ENCODE measurements at places on chromosomes 7 and 10.

DNA sequence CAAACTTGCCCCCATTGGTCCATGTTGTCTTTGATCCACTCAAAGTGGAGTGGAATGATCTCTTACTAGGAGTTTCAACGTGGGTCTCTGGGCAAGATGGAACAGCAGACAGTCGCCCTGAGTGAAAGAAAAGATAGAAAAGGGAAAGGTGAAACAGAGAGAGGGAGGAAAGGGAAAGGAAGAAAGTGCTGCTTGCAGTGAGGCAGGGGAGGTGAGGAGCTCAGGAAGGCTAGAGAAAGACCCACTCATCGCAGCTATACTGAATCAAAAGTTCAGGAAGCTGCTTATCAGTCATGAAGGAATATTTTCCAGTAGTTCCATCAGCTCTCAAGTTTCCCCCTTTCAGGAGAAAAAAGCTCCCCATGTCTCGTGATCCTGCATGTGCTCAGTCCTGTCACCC, 86.9 kb downstream of the ZNF467 start:
- H3K4me1 ChIP-seq, result no peaks in the 10 kb centered on the region
- H3K27me3 ChIP-seq, result peaks cover 18% of the 10 kb centered on the region
- no peak overlapping the region for H3K4me3 ChIP-seq
- H3K27ac ChIP-seq, result no peak overlapping the region
- no peaks in the 10 kb centered on the region for H3K36me3 ChIP-seq

GRCh38 chr7:50270531-50271018, 33.9 kb upstream of the IKZF1 start:
- H3K4me1 ChIP-seq, result peaks cover 90% of the 10 kb centered on the region
- no peak for DNase-seq
- peaks cover 3% of the 10 kb centered on the region for H3K27me3 ChIP-seq
- H3K27ac ChIP-seq, result peak overlapping the region; percentile 95

DNA sequence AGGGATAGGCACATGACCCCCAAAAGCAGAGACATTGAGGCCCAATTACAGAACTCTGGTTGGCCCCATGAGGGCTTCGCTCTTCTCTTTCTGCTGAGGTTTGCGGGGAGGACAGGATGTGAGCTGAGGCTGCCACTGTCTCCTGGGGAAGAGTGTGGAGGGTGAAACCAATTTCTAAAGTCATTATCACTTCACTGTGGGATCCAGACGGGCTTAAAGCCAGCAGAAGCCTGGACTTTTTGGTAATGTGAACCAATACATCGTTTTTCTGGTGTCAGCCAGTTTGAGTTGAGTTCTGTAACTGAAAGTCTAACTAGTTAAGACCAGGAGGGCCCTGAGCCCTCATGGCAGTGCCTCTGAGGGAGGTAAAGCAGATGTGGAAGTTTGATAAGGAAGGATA, 163.0 kb downstream of the MYOF start:
- no peak overlapping the region for H3K4me3 ChIP-seq
- H3K4me1 ChIP-seq, result no peaks in the 10 kb centered on the region
- H3K27me3 ChIP-seq, result peaks cover 3% of the 10 kb centered on the region
- DNase-seq, result no peak

- H3K4me1 ChIP-seq, result no peaks in the 10 kb centered on the region
- H3K4me3 ChIP-seq, result no peak overlapping the region
- H3K36me3 ChIP-seq, result no peaks in the 10 kb centered on the region
- H3K27ac ChIP-seq, result no peak overlapping the region
- no peak for DNase-seq
- no peaks in the 10 kb centered on the region for H3K27me3 ChIP-seq
Observed at GRCh38 chr10:133116455-133116854, 28.7 kb downstream of the ADGRA1 start.

DNA sequence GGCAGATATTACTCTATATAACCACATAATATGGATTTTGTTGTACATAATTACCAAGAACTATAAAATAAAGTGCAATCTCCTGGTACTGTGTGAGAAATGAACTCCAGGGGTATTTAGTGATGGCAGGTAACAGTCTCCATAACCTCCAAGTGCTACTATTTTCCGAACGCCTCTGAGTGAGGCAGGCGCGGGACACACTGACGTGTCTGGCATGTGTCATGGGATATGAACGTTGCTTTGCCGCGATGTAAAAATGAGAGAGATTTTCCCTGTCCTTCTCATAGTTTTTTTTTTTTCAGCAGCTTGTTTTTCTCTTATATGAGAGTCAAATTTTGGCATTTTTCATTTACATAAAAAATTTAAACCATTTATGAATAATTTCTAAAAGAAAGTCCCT, 3.6 kb downstream of the ADARB2 start:
- no peaks in the 10 kb centered on the region for H3K4me1 ChIP-seq
- H3K4me3 ChIP-seq, result no peak overlapping the region
- no peak for DNase-seq
- no peak overlapping the region for H3K27ac ChIP-seq
- H3K27me3 ChIP-seq, result peaks cover 11% of the 10 kb centered on the region
- no peaks in the 10 kb centered on the region for H3K36me3 ChIP-seq

GRCh38 chr7:114785496-114785895, 136.4 kb upstream of the MDFIC start:
- no peak overlapping the region for H3K4me3 ChIP-seq
- H3K27me3 ChIP-seq, result peaks cover 3% of the 10 kb centered on the region

GRCh38 chr7:151251328-151251688, 2.8 kb upstream of the SMARCD3 start:
- H3K27ac ChIP-seq, result no peak overlapping the region
- H3K4me3 ChIP-seq, result peak overlapping the region; percentile 80
- H3K27me3 ChIP-seq, result peaks cover 12% of the 10 kb centered on the region

DNA sequence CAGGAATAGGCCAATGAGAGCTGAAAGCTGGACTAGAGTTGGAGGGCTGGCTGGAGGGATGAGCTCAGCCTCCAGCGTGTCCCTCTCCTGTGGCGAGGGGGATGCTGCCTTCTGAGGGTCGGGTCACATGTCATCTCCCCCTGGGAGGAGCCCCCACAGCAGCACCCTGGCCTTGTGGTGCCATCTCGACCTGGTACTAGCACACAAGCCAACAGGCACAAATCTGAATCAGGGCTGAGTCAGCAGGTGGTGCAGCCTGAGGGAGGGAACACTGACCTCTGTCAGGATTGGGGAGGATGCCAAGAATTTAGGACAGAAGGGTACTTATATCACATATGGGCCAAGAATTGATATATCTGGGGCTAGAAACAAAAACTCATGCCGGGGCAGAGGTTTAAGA, 280.4 kb downstream of the CELF2 start:
- DNase-seq, result no peak
- peaks cover 57% of the 10 kb centered on the region for H3K36me3 ChIP-seq
- H3K27ac ChIP-seq, result peak overlapping the region; percentile 85
- H3K4me3 ChIP-seq, result no peak overlapping the region

DNA sequence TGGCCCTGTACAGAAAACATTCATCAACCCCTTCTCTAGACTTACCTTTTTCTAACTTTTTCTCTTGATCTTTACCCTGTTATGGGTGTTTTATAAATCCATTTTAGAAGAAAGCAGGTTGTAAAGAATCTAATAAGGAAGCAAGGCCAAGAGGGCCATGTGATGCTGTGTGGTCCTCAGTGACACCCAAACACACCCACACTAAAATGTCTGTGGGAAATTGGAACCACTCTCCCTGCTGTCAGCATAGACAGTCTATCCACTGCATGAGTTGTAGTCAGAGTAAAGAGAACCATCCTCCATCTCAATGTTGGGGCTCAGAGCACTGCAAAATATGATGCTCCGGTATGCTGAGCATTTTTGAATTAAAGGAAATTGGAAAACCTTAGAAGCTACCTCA, 235.5 kb downstream of the SKIDA1 start:
- H3K4me1 ChIP-seq, result no peaks in the 10 kb centered on the region
- DNase-seq, result no peak
- no peaks in the 10 kb centered on the region for H3K27me3 ChIP-seq
- H3K27ac ChIP-seq, result no peak overlapping the region
- no peak overlapping the region for H3K4me3 ChIP-seq
- no peaks in the 10 kb centered on the region for H3K36me3 ChIP-seq

GRCh38 chr10:77405771-77406241, 231.8 kb downstream of the KCNMA1 start:
- no peak overlapping the region for H3K4me3 ChIP-seq
- no peaks in the 10 kb centered on the region for H3K36me3 ChIP-seq
- peaks cover 5% of the 10 kb centered on the region for H3K27me3 ChIP-seq

- DNase-seq, result no peak
- H3K27me3 ChIP-seq, result peaks cover 3% of the 10 kb centered on the region
- H3K4me3 ChIP-seq, result no peak overlapping the region
- peaks cover 10% of the 10 kb centered on the region for H3K36me3 ChIP-seq
- no peak overlapping the region for H3K27ac ChIP-seq
Observed at GRCh38 chr7:134459981-134460380, 1.1 kb upstream of the AKR1B1 start.

- H3K27ac ChIP-seq, result peak overlapping the region; percentile 2
- no peak for DNase-seq
- H3K4me3 ChIP-seq, result no peak overlapping the region
- no peaks in the 10 kb centered on the region for H3K36me3 ChIP-seq
Observed at GRCh38 chr7:105320896-105321295, 67.8 kb downstream of the SRPK2 start.

DNA sequence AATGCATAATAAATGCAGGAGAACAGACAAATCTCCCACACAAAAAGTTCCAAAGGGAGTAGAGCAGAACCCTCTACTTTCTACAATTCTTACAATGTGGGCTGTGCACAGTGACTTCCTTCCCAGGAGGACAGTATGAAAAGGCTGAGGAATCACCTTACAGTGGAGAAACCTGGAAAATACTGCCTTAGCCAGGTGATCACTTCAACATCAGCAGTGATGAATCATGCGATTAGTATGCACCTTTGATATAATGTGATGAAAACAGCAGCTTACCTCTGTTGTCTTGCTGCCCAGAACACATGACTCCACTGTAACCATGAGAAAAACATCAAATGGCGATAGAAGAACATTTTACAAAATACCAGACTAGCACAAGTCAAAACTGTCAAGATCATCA, 329.7 kb upstream of the POM121L12 start:
- H3K4me1 ChIP-seq, result no peaks in the 10 kb centered on the region
- no peak overlapping the region for H3K4me3 ChIP-seq
- peaks cover 4% of the 10 kb centered on the region for H3K36me3 ChIP-seq

DNA sequence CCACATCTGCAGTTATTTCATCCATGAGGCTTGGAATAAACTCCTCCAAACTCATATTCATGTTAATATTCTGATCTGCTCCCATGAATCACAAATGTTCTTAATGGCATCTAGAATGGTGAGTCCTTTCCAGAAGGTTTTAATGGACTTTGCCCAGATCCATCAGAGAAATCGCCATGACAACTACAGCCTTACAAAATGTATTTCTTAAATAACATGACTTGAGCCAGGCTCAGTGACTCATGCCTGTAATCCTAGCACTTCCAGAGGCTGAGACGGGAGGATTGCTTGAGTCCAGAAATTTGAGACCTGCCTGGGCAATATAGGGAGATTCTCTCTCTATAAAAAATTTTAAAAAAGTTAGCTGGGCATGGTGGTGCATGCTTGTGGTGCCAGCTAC, 102.1 kb upstream of the TMEM168 start:
- H3K27ac ChIP-seq, result no peak overlapping the region
- H3K4me3 ChIP-seq, result no peak overlapping the region
- H3K4me1 ChIP-seq, result peaks cover 2% of the 10 kb centered on the region
- no peak for DNase-seq

DNA sequence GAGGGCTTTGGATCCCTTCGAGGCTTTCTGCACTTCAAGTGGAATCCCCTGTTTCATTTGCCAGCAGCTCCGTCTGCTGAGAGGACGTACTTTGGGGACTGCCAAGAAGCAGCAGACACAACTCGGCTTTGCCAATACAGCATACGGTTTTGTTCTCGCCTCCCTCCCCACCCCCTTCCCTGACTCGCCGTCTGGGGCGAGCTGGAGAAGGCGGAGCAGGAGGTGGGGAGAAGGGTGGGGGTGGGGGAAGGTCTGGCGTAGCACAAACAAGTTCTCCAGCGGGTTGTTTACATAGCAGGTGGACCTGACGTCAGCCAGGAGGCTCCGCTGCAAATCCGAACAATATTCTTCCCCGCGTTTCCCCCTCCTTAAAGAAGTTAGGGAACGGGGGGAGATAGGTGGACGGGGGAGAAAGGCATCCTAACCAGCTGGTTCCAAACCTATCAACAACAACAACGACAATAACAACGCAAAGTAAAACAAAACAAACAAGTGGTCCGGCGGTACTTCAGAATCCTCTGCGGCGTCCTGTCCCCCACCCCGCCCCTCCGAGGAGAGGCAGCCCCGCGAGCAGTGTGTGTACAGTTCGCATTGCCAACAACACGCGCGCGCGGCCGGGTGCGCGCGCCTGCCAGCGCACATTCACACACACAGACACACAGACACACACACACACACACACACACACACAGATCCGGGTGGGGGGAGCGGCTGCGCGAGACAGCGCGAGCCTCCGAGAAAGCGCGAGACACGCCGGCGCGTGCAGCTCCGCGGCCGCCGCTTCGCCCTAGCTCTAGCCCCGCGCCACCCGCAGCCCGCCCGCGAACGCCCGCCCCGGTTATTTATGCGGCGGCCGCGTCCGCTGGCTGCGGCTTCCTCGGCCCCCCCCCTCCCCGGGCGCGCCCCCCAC, 167.0 kb upstream of the PPP1R3A start:
- peaks cover 29% of the 10 kb centered on the region for H3K4me1 ChIP-seq
- DNase-seq, result no peak
- peaks cover 3% of the 10 kb centered on the region for H3K36me3 ChIP-seq
- peaks cover 32% of the 10 kb centered on the region for H3K27me3 ChIP-seq
- no peak overlapping the region for H3K27ac ChIP-seq

DNA sequence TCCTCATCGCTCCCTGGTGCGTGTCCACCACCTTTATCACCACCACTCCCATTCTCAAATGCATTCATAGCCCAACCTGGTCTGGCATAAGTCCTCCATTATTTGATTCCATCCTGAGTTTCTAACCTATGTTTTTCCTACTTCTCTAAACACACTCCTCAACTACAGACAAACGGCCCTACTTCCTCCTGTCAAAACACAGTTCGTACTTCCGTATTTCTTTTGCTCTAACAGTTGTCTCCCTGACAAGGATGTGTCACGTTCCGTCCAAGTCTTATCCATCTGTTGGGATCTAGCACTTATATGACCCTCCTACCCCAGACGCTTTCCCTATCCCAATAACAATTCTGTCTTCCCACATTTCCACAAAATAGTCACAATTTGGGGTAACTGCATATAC, 46.8 kb downstream of the DOCK4 start:
- no peak for DNase-seq
- peaks cover 3% of the 10 kb centered on the region for H3K27me3 ChIP-seq
- H3K4me1 ChIP-seq, result peaks cover 6% of the 10 kb centered on the region
- H3K4me3 ChIP-seq, result no peak overlapping the region

- DNase-seq, result no peak
- H3K4me3 ChIP-seq, result peak overlapping the region; percentile 89
- H3K36me3 ChIP-seq, result no peaks in the 10 kb centered on the region
- H3K27me3 ChIP-seq, result peaks cover 8% of the 10 kb centered on the region
- peaks cover 30% of the 10 kb centered on the region for H3K4me1 ChIP-seq
- peak overlapping the region; percentile 99 for H3K27ac ChIP-seq
Observed at GRCh38 chr7:55366461-55367070, 1.4 kb downstream of the LANCL2 start.

DNA sequence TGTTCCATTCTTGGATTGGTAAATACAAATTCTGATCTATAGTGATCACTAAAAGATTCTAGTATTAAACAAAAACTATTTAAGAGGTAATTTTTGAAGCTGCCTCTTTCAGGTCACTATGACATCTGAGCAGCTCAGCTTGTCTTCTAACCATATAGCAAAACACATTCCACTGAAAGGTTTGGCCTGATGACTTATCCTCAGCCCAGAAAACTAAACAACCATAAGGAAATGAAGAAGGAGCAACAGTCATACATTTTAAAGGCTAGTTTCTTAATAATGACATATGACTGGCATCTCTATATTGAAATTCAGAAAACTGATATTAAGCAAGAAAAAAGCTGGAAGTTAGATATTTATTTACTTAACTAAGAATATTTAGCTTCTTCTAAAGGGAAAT, 24.6 kb downstream of the NT5C2 start:
- no peak for DNase-seq
- no peak overlapping the region for H3K4me3 ChIP-seq
- H3K4me1 ChIP-seq, result no peaks in the 10 kb centered on the region
